Coronary artery (tissue), 2 donors: ENCODE measurements at places on chromosomes 1 and 21.

- no peak for DNase-seq
Observed at GRCh38 chr1:201645956-201646355, 107.0 kb downstream of the NAV1 start.

- DNase-seq = no peak
Observed at GRCh38 chr1:175162955-175163354, 29.6 kb downstream of the KIAA0040 start.

DNA sequence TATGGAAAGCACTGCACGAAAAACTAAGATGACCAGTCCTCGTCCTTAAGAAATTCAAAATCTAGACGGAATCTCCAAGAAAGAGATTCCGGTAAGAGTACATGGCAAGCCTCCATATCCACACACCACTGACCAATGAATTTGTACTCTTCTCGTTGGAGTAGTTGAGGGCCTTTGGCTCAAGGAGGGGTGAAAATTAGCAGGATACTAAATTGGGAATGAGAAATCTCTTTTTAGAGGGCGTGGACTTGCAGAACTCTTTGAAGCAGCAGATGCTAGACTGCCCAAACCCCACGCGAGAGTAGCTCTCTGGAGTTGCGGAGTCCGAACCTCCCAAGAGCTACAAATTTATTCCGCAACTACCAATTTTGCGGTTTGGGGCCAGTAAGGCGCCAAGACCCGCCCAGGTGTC, 872 bp upstream of the PPP2R5A start:
- no peak for DNase-seq

DNA sequence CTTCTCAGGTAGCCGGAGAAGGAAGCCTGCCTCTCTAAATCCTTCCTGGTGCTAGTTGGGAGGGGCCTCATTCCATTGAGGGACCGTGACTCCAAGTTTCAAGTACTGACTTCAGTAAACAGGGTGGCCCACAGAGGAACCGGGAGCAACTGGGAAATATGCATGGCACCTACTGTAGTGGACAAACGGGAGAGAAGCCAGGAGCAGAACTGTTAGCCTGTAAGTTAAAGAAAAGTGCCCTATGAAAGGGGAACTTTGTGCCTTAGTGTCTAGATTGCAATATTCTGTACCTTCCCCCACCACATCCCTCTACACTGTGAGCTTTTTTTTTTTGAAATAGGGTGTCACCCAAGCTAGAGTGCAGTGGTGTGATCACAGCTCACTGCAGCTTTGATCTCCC, 33.2 kb upstream of the KANK4 start:
- no peak for DNase-seq

GRCh38 chr1:178418284-178418955, 78.3 kb downstream of the CLEC20A start:
- DNase-seq = no peak

DNA sequence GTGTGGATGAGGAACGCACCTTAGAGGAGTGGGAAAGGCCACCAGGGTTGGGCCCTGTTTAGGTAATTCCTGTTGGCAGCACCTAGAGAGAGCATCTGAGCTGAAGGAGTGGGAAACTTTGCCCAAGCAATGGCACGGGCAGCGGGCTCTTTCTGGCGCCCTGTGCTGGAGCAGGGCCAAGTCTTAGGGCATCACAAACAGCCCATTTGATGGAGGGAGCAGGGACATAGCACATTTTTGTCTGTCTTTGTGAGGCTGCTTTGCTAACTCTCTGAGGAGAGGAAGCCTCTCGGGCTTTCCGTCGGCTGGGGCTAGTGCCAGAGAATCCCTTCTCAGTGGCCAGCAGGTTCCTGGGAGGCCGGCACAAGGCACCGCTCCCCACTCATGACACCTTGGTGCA, 22.5 kb upstream of the CNTN2 start:
- DNase-seq = no peak

DNA sequence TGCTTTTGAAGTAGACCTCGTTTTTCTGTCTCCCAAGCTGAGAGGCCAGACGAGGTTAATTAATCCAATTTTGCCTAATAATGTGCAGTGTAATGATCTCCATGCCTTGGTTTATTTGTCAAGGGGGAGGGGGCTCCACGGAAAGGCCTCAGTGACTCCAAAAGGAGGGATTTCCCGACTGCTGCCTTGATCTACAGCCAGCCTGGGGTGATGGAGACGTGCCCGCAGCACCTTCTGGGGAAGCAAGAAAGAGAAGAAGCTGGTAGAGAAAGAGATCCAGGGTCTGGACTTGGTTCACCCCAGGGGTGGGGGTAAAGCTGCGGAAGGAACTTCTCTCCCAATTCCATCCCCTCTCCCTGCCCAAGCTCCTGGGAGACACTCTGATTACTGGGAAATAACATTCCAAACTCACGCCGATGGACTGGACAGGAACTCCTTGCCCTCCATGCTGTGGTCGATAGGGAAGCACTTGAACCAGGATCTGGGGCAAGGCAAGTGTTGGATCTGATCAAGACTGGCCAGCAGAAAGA, 44.1 kb upstream of the SIM2 start:
- no peak for DNase-seq

- no peak for DNase-seq
Observed at GRCh38 chr1:23496490-23497181, 12.7 kb upstream of the ASAP3 start.

GRCh38 chr1:205959789-205960188, 16.5 kb upstream of the SLC26A9 start:
- no peak for DNase-seq

- DNase-seq = no peak
Observed at GRCh38 chr21:37032877-37033471, 26.5 kb downstream of the RIPPLY3 start.
